ENCODE measurements at places on chromosomes 4 and X.

GRCh38 chr4:88002786-88003185 is 4.6 kb upstream of the PKD2 start:
- DNase-seq: no peak

GRCh38 chr4:81040012-81040659 is 9.6 kb downstream of the BMP3 start:
- DNase-seq: no peak

DNA sequence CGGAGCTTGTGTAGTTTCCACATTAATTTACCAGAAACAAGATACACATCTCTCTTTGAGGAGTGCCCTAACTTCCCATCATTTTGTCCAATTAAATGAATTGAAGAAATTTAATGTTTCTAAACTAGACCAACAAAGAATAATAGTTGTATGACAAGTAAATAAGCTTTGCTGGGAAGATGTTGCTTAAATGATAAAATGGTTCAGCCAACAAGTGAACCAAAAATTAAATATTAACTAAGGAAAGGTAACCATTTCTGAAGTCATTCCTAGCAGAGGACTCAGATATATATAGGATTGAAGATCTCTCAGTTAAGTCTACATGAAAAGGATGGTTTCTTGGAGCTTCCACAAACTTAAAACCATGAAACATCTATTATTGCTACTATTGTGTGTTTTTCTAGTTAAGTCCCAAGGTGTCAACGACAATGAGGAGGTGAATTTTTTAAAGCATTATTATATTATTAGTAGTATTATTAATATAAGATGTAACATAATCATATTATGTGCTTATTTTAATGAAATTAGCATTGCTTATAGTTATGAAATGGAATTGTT is at the start of gene FGB:
Gene FGB, plus strand, starts transcription at position 315 of the 558 bp plus-strand sequence. Its CDS starts 8 bp downstream, at position 323.
- DNase-seq: no peak

DNA sequence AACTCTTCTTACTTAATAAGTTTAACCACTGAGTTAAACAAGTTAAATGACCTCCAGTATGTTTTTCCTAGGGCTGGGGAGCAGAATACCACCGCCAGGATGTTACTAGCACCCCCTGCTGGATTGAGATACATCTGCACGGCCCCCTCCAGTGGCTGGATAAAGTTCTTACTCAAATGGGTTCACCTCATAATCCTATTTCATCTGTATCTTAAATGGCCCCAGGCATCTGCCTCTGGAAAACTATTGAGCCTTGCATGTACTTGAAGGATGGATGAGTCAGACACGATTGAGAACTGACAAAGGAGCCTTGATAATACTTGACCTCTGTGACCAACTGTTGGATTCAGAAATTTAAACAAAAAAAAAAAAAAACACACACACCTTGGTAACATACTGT is 61.5 kb upstream of the MMAA start:
- DNase-seq: peak; percentile 21

GRCh38 chr4:70522626-70523025 is 4.3 kb downstream of the AMTN start:
- no peak for DNase-seq

- DNase-seq: no peak
Observed at GRCh38 chr4:106162278-106162677, 153.7 kb downstream of the TBCK start.

Data from stimulated activated CD4-positive, alpha-beta T cell treated with anti-CD3 and anti-CD28 coated beads, TNF-alpha, amount 100 ng/mL, for 48 hours (primary cell).